NCI-H2081 treated with DMSO at 0.1 percent for 48 hours (cell line): ENCODE measurements at places on chromosomes 16 and 17.

- DNase-seq: no peak
Observed at GRCh38 chr17:76524598-76525512, 12.7 kb downstream of the CYGB start.

GRCh38 chr16:10539236-10539635, 41.2 kb downstream of the EMP2 start:
- no peak for DNase-seq

DNA sequence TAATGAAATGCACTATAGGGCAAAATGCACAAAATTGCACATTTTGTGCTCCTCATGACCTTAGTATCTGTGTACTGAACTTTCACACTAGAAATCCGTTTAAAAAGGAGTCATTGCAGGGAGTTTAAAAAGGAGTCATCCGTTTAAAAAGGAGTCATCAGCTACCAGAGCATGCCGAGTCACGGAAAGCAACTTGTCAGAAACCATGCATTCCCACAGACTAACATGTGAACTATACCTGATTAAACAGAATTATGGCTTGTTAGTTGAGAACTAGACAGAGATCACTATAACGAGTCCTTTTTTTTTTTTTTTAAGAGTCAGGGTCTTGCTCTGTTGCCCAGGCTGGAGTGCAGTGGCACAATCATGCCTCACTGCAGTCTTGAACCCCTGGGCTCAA, 35.9 kb downstream of the SLC6A4 start:
- no peak for DNase-seq

DNA sequence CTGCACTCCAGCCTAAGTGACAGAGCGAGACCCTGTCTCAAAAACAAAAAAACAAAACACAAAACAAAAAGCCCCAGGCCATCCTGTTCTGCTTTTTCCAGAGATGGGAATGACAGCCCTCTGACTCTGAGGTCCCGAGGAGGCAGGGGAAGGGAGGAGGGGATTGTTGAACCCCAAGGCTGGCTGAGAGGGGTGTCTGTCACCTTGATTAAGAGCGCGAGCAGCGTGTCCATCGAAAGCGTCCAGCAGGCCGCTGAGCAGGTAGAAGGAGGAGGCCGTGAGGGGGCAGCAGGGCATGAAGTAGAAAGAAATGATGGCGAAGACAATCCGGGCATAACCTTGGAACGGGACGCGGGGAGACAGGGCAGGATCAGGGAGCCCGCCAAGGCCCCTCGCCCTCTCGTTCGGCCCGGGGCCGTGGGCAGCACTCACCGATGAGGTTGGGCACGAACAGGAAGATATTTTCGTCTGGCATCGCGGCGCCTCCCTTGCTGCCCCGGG, 593 bp downstream of the CDIPT start:
- no peak for DNase-seq

- no peak for DNase-seq
Observed at GRCh38 chr17:8781776-8782175, 17.4 kb downstream of the MFSD6L start.

GRCh38 chr17:37247825-37248224, 128.0 kb upstream of the C17orf78 start:
- DNase-seq: no peak

GRCh38 chr17:17151541-17151940, 54.6 kb downstream of the PLD6 start:
- no peak for DNase-seq

- DNase-seq: no peak
Observed at GRCh38 chr16:67156143-67156844, 3.4 kb downstream of the TRADD start.
